ENCODE measurements at places on chromosomes 13 and 19. TPM values are rescaled to one million over a fixed set of nuclear protein-coding genes. Genes with fewer than 3 reads are reported as not detected.

Gene TDRD12
- not detected for total RNA-seq

GRCh38 chr19:38635483-38636399 lies 11.7 kb upstream of the ACTN4 start:
- DNase-seq = no peak

Gene LILRA1
- 0.60 TPM for total RNA-seq

DNA sequence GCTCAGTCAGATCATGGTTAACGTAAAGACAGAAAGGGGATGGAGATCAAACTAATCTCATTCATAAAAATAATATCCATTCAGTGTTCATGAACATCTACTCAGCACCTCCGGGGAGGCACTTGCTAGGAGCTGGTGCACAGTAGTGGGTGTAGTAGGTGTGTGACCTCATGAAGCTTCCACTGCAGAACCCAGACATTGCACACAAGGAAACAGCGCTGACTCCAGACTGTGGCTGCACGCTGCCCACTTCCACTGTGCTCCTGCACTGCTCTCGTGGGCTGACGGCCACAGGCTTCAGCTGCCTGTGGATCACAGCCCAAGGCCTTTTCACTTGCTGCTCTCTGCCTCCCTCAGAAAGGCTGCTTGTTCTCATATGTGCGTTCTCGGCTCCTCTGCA lies 214.4 kb upstream of the ZNF507 start:
- no peak for DNase-seq

GRCh38 chr13:75633285-75633684 lies 2.8 kb upstream of the LMO7 start:
- no peak for DNase-seq

DNA sequence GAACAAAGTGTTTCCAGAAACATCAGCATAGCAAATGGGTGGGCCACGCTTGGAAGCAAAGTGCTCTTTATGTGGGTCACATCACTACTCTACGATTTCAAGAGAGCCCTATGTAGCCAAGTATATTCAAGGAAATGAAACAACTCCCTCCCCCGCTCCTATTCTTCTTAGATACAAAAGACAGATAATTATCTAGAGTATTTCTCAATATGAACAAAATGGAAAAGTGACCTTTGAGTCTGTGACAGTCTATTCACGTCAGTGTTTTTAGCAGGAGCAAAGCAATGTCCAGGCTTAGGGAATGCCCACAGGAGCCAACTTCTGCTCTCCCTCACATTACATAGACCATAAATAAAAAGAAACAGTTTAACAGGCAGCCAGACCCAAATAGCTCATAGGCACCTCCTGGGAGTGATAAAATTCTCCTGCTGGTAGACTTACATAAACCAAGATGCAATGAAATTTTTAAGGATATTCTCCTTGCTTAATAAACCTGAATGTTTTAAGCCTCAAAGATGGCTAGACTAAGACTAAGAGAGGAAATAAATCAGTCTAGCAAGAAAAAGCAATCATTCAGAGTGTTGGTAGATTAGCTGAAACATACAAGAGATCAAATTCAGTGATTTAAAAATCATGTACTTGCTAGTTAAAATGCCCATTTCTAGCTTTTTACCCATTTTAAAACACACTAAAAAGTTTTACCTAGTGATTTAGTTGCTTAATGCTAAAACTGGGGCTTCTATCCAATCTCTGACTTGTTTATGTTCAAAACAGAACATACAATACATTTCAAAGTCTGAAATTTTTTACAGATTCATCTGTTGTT lies 182.8 kb downstream of the RGCC start:
- DNase-seq = no peak

All from left lobe of liver (tissue), 2 donors.